ENCODE measurements at places on chromosomes 12 and 14.

- no peak for DNase-seq
Measured at GRCh38 chr12:52573306-52573705, 337 bp downstream of the KRT74 start.

DNA sequence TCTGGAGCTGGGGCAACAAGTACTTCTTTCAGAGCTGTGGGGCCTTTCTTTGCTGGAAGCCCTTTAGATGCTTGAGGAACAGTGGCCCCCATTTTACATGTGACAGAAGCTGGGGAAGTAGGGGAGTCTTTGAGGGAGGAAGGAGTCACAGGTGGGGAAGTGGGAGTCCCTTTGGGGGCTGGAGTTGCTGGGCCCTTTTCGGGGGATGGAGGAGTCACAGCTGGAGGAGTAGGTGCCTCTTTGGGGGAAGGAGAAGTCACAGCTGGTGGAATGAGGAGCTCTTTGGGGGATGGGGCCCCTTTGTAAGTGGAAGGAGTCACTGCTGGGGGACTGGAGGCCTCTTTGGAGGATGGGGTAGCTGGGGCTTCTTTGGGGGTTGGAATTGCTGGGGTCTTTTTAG lies 8.6 kb downstream of the NACA start:
- DNase-seq: no peak

DNA sequence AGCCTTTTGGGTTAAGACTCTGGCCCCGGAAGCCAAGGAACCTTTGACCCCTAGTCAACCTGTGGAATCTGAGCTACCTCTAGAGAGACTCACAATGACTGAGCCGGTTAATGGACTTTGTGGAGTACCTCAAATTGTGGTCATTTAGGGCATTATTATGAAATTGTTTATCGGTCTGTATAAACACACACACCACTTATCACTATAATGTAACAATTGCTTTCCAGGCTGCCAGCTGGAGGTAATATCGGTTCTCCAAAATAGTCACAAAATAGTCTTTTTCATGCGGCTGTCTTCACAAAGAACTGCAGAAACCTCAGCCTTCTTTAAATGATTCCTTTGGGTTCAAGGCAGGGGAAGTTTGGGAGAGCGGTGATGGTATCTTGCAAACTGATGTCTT lies 144.2 kb downstream of the DACT1 start:
- DNase-seq: no peak

GRCh38 chr14:50944647-50945413 lies 547 bp upstream of the PYGL start:
- DNase-seq: no peak

DNA sequence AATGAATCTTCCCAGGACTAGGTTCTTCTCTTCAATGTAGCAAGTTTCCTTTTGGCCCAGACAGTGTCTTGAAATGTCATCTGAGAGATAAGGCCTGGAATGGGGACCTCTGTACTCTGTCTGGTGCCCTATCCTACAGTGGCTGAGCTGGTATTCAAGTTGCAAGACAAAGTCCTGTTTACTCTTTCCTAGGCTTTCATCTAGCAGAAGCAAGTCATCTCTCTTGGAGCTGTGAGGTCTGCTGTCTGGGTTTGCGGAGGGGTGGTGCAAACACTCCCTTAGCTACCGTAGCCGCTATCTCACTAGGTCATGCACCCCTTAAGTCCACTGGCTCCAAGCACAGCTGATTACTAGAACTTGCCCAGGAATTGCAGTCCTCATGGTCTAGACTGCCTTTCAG lies 149.7 kb upstream of the SLC16A7 start:
- no peak for DNase-seq

- DNase-seq: no peak
Measured at GRCh38 chr14:59316151-59316830, 127.8 kb downstream of the DAAM1 start.

DNA sequence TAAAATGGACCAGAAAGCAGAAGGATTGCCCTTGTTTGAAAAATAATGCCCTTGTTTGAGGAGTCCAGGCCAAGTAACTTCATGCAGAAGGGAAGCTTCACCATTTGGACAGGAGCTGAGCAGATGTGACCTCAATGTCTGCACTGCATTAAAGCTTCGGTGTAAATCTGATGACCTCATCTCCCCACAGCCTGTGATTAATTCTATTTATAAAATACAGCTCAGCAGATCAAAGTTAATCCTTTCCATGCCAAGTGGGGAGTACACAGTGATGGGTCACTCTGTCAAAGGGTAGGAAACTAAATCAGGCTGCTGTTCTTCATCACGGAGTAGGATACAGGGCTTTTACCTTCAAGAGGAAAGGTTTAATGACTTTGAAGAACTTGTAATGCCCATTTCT lies 533.7 kb downstream of the RPS29 start:
- no peak for DNase-seq

All from neural crest cell (in vitro differentiated cells).